ENCODE measurements at places on chromosomes 5 and 9.

- no peak for DNase-seq
Observed at GRCh38 chr5:68545636-68546295, 330.2 kb downstream of the PIK3R1 start.

DNA sequence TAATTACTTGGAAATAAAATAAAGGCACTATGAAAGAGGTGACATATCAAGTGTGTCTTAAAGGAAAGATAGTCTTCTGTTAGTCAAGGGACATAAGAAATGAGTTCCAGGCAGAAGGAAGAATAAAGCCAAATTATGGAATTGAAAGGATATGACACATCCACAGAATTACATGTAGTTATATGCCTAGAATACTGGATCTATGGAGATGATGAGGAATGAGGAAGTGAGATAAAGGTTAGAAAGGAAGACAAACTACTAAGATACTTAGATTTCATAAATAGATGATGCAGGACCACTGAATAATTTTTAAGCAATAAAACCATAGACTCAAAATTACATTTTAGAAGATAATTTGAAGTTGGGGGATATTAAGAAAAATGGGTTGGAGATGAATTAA is 609.8 kb downstream of the PTPRD start:
- DNase-seq, result no peak

DNA sequence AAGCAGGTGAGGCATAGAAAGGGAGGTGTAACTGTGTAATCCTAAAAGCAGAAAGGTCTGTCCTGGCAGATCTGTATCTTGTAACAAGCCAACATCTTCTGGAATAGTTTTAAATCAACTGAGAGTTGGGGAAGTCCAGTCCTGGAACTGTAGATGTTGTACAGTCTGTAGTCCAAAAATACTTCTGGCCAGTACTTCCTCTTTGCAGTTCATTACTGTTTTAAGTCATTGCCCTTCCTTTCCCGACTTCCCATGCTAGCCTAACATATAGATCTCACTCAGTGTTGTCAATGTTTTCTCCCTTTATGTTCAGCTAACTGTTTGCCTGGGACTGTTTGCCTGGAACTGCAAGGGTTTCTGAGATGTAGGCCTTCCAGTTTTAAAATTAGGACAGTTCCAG is 168.5 kb upstream of the ISL1 start:
- no peak for DNase-seq

DNA sequence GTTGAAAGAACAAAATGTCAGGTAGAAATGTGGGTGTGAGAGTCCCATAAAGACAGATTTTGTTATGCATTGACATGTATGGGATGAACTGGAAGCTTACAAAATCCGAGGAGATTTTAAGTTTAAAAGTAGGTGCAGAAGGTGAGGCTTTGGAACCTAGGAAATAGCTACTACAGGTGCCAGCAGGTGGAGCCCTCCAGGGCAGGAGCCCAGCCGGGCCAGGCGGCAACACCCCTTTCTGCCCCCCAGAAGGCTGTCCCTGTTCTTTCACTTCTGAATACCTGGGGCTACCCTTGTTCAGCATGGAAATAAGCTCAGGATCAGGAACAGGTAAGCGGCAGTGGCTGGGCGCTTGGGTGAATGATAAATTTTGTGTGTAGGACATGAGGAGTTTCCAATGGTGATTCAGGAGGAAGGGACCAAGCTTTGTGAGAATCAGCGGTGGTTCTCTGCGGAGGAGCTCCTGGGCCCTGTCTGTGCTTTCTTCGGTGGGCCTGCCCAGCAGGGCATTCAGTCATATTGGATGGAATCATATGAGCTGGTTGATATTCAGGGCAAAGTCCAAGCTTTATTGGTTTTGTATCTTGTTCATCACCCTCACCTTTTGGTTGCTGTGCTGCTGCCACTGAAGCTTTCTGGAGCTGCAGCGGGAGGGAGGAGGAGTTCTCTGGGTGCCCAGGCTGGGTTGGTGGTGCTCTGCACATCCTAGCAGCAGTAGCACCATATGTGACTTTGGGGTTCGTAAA is 12.3 kb downstream of the PCBD2 start:
- no peak for DNase-seq

GRCh38 chr9:91914937-91915336 is 35.1 kb downstream of the ROR2 start:
- DNase-seq, result no peak

All from stimulated activated CD8-positive, alpha-beta memory T cell treated with anti-CD3 and anti-CD28 coated beads, Interleukin-15, amount 100 ng/mL, for 4 hours (primary cell).